ENCODE measurements at places on chromosomes 5 and 9.

DNA sequence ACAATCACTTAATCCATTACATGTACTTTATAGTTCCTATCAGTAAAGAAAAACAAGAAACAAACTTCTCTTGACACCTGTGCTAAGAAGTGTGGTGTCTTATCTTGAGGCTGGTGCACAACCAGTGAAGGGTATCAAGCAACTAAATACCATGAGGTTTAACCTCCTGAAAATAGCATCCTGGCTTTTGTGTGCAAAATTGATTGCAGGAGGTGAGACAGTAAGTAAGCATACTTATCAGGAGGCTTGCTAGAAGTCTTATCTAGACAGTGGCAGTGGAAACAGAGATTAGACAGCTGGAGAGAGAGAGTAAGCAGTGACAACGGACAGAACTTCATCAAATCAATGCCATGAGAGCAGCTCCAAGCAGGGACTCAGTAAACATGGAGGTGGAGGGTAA is 730.3 kb downstream of the DNAH5 start:
- DNase-seq, result no peak

DNA sequence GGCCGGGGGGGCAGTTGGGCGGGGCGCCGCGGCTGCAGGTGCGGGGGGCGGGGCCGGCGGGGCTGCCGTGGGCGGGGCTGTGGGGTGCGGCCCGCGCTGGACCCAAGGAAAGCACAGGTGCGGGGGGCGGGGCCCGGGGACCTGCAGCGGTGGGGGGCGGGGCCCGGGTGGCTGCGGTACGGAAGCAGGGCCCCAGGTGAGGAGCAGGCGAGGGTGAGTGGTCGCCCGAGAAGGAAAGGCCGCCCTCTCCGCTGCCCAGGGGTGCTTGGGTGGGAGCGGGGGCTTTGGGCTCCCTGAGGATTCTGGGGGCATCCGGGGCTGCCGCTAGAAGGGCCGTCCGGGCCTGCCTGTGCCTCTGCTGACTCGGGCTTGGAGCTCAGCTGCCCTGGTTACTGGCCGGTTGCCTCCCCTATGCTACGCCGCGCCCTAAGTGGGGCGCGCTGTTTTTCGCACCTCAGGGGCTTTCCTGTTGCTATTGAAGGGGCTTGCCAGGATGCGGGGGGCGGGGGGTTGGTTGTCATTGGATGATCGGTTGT is 767 bp downstream of the RALGPS1 start:
- DNase-seq, result no peak

- no peak for DNase-seq
These were observed 276.6 kb downstream of the MAST4 start for GRCh38 chr5:66872736-66873331.

GRCh38 chr9:117487555-117488175 is 72.8 kb upstream of the ASTN2 start:
- DNase-seq, result peak; percentile 67

GRCh38 chr9:92385477-92385876 is 18.9 kb downstream of the OGN start:
- no peak for DNase-seq

- DNase-seq, result no peak
These were observed 64.4 kb upstream of the CACNA1B start for GRCh38 chr9:137813167-137813566.

DNA sequence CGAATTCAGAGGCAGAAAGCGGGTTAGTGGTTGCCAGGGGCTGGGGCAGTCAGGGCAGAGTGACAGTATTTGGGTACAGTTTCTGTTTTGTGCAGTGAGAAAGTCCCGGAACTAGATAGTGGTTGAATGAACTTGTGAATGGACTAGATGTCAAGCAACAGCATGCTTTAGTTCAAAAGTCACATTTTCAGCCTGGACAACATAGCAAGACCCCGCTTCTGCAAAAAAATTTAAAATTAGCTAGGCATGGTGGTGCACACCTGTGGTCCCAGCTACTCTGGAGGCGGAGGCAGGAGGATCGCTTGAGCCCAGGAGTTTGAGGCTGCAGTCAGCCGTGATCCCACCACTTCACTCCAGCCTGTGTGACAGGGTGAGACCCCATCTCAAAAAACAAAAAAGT is 8.4 kb downstream of the NOTCH1 start:
- no peak for DNase-seq

DNA sequence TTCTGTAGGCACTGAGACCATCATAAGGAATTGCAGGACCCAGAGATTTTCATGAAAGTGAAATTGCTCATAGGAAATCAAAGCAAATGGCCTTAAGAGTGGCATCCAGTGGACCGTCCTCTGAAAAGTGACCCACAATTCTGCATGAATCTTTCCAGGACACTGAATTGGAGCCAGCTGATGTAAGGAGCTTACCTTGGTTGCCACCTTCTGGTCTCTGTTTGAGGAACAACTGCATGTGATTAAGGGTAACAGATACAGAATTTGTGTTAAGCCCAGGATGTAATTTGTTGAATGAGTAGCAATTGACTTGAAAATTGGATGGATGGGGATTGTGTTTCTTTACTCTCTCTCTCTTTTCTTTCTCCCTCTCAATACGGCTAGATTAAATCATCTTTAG is 49.9 kb upstream of the GAS1 start:
- no peak for DNase-seq

DNA sequence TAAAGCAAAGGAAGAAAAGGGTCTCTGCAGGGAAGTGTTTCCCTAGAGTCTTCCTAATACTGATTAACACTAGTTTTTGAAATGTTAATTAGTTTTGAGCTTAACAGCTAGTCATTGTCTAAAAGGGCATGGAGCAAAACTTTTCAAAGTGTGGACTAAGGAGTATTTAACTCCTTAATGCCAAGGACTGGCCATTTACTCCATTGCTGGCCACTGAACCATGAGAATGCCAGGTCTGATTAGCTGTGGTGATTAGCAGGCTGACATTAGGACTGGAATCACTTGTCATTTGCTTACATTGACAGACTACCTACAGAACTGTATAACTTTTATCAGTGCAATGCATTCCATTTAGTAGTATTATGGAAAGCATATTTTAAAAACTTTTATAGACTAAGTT is 987.0 kb downstream of the NR2F1-AS1 start:
- no peak for DNase-seq

GRCh38 chr9:126743041-126743440 is 61.8 kb upstream of the ZBTB43 start:
- no peak for DNase-seq

GRCh38 chr9:15249981-15250380 is 57.0 kb downstream of the TTC39B start:
- peak; percentile 32 for DNase-seq

GRCh38 chr5:139296198-139296597 is 2.7 kb downstream of the MATR3 start:
- DNase-seq, result no peak

DNA sequence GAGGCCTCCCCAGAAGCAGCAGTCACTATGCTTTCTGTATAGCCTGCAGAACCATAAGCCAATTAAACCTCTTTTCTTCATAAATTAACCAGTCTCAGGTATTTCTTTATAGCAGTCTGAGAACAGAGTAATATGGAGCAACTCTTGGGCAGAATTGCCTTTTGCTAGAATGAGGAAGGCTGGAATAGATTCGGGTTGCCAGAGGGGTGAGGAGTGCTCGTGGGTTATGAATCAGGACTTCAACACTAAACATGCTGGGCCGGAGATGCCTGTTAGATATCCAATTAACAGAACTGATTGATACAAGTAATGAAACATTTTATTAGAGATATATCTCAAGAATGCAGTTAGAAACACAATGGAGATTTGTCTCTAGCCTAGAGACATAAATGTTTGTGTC is 140.9 kb upstream of the MAP3K1 start:
- no peak for DNase-seq

DNA sequence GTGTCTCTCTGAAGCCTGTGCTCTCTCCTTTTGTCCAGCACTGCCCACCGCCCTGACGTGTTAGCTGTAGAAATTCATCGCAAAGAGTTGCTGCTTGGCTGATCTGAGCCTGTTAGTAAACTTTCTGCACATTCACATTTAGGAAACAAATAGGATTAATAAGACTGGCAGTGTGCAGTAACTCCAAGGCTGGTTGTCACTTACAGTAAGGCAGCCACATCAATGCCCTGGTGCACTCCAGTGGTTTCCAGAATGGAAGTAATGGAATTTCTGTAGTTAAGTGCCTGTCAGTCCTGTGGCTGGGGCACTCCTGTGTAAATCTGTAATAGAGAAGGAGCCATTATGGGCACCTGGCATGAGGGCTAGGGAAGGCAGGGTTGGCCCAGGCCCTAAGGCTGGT is 70.6 kb downstream of the DOCK2 start:
- no peak for DNase-seq

DNA sequence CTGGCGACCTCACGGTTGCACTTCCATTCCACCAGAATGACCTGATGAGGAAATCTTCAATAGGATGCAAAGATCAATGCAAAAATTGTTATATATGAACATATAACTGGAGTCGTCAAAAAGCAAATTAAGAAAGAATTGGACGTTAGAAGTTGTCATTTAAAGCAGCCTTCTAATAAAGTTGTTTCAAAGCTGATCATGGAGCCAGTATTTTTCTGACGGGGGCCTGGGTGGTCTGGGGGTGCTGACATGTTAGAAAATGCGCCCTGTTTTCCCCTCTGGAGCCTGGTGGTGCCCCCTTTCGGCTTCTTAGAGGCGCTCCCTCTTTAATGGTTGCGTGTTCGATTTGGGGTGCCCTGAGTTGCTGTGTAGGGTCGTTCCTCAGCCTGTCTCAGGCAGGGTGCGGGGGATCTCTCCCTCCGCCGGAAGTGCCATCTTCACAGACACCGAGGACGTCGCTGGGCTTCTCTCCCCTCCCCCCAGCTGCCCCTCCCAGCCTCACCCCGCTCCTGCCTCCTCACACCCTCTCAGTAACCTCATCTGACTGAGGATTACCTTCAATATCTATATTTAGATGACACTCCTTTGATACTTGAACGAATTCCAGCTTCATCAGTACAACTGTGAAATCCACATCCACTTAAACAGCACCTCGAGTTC is 18.3 kb downstream of the PTGES2 start:
- no peak for DNase-seq

- DNase-seq, result no peak
These were observed 99.3 kb downstream of the KLF4 start for GRCh38 chr9:107390279-107390678.

DNA sequence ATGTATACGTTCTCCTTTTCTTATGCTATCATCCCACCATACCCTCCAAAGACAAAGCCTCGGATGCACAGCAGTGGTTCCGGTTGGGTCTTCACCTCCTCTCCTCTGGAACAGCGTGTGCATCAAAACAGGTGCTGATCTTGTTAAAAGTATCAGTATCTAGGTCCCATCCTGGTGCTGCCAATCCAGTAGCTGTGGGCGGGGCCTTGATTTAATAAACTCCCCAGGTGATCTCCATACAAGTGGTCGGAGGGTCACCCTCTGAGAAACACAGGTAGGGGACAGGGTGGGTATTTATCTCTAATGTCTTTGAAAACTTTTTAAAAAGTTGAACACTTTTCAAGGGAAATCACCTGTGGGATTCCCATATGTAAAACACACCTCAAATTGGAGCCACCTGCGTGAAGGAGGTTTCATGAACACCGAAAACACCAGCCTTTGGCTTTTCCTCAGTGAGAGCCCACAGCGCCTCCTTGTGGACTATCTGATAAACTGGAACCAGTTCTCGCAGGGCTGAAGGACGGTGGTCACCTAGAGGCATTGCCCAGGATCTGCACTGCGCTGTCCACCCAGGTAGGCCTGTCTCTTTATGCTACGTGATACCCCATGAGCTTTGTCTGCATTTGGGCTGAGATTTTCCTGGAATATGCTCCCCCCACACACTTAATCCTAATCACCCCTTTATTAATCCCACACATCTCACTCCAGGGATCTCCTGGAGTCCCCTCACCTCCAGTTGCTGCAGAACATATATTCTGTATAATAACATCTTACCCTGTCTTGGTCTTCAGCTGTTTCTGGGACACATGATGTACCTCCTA is 80.5 kb upstream of the EPB41L4B start:
- DNase-seq, result peak; percentile 40

GRCh38 chr5:150304481-150305081 is 1.9 kb upstream of the ARSI start:
- no peak for DNase-seq

GRCh38 chr5:135153661-135154060 is 119.6 kb upstream of the PITX1 start:
- no peak for DNase-seq

DNA sequence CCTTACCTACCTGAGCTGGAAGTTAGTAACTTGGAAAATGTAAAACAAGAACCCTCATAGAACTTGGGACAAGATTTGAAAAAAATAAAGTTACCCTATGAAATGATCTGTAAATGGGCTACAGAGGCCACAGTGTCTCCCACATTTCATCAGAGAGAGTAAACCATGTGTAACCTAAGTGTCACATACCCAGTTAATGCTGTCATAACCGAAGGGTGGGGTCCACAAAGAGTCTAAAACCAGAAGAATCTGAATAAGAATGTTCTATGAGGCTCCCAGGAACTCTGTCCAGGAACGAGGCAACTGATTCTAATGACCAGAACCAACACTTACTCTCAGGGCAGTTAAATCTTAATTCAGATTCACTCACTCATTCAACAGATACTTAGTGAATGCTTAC is 1.0 kb upstream of the FAM13B start:
- DNase-seq, result peak; percentile 60

GRCh38 chr5:102886586-102886985 is 131.5 kb downstream of the PAM start:
- no peak for DNase-seq

GRCh38 chr5:132907161-132907560 is 33.7 kb downstream of the LEAP2 start:
- DNase-seq, result no peak

GRCh38 chr5:143244000-143244736 is 159.3 kb downstream of the NR3C1 start:
- peak; percentile 86 for DNase-seq

GRCh38 chr5:160744268-160745101 is 107.5 kb downstream of the ATP10B start:
- no peak for DNase-seq

DNA sequence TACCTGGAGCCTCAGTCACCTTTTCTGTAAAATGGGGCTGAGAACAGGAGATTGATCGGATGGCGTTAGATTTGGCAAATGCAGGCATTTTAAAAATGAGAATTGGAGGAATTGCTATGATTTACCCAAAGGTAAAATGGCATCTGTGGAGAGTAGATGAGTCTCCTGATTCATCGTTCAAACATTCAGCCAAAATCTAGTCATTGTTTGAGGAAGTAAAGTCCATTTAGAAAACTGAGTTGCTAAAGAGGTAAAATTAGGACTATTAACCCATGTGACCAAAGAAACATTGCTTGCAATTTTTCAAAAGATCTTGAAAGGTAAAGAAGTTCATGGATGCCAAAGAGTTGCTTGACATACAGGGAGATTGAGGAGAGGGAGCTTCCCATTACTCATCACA is 69.7 kb downstream of the ZNF462 start:
- DNase-seq, result no peak

- no peak for DNase-seq
These were observed 124.2 kb upstream of the TNPO1 start for GRCh38 chr5:72692231-72692637.
